Cerebellar nuclear complex (tissue), 1 donor: ENCODE measurements at places on chromosomes 6 and 20.

GRCh38 chr6:105078386-105078708 lies 101.5 kb downstream of the POPDC3 start:
- DNase-seq, result no peak

GRCh38 chr6:101224751-101225150 lies 168.8 kb upstream of the GRIK2 start:
- no peak for DNase-seq

GRCh38 chr20:3406481-3407039 lies 909 bp downstream of the DNAAF9 start:
- DNase-seq, result no peak

DNA sequence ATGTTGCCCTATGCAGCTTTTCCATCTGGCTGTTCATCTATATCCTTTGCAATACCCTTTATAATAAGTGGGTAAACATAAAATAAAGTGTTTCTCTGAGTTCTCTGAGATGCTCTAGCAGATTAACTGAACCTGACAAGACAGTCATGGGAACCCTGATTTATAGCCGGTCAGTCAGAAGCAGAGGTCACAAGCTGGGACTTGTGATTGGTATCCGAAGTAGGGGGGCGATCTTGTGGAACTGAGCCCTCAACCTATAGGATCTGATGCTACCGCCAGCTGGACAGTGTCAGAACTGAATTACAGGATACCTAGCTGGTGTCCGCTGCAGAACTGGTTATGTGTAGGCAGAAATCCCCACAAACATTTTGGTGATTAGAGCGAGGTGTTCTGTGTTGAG lies 39.0 kb downstream of the SLC17A5 start:
- no peak for DNase-seq

- no peak for DNase-seq
These were observed 66.4 kb downstream of the POPDC3 start for GRCh38 chr6:105113422-105113821.

GRCh38 chr20:32541323-32542258 lies 43.5 kb downstream of the NOL4L start:
- DNase-seq, result no peak

GRCh38 chr20:62580052-62580451 lies 62.3 kb upstream of the SLCO4A1 start:
- no peak for DNase-seq

DNA sequence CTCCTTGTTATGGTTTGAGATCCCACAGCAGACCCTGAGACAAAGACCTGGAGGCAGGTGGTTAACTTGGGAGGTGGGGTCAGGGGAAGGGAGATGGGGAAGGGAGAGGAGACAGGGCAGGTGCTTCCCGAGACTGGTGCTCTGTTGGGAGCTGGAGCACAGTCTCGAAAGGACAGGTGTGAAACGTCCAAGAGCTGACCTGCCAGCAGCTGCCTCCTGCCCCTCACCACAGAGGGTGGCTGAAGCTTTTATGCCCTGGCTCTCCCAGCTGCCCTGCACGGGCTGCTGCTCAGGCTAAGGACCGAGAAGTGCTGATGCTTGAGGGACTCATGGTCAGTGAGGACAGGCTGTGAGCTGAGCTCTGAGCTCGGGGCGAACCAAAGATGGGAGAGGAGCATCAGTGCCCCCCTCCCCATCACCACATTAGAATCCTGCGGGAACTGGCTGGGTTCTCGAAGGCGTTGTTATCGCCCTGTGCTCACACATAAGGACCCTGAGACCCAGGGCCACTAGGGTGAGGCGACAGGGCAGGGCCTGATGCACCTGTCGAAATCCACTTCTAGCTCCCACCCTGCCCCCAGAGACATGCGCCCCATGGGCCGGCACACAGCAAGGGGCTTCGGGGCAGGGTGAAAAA lies 25.3 kb upstream of the CD93 start:
- DNase-seq, result no peak

GRCh38 chr6:111096246-111096645 lies 8.9 kb downstream of the SLC16A10 start:
- DNase-seq, result no peak

- no peak for DNase-seq
These were observed 3.9 kb upstream of the MRGBP start for GRCh38 chr20:62792182-62792939.

DNA sequence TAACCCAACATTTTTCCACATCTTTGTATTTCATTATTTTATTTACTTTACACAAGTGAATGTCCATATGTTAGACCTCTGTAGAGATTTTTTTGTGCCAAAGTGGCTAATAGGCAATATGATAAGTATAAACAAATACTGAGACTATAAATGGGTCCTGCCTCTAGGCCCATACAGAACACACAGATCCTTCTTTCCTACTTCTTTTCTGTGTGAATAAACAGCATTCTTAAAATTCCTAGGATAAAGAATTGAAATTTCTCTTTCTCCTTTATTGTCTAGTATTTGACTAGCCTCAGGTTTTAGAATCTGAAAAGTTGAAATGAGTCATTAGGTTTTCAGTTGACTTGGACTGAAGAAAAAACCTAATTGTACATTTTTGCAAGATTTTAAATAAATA lies 46.3 kb upstream of the HS3ST5 start:
- no peak for DNase-seq

DNA sequence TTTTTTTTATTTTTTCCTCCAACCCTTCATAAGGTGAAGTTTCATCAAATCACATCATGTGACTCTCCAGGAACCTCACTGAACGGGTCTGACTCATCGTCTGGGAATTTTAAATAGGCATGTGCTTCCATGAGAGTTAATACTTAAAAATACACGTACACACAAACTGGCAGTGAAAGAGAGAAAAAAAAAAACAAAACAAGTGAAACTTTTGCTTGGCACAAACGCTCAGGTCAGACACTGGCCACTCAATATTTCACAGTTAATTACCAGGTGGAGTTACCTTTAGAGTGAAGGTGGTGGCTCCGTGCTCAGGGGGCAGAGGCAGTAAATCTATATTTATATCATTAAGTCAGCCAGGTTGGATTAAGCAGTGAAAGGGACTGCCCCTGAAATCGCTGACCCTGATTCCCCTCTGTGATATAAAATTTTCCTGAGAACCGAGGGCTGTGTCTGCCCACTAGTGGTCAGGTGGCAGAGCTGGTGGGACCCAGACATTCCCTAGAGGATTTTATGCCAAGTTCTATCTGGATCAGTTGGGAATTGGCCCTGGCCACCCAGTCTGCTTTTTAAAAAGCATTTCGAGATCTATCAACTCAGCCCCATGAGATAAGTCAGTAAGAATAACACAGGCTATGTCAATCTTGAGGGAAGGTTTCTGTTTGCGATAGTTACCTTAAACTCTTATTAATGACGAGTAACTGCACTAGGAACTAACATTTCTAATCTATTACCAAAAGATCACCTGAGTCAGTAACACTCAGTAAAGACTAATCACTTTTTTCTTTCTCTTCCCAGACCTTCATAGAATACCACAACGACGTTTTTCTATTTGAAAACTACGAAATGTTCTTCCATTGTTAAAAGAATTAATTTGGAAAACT lies 259.1 kb downstream of the HDGFL1 start:
- no peak for DNase-seq

DNA sequence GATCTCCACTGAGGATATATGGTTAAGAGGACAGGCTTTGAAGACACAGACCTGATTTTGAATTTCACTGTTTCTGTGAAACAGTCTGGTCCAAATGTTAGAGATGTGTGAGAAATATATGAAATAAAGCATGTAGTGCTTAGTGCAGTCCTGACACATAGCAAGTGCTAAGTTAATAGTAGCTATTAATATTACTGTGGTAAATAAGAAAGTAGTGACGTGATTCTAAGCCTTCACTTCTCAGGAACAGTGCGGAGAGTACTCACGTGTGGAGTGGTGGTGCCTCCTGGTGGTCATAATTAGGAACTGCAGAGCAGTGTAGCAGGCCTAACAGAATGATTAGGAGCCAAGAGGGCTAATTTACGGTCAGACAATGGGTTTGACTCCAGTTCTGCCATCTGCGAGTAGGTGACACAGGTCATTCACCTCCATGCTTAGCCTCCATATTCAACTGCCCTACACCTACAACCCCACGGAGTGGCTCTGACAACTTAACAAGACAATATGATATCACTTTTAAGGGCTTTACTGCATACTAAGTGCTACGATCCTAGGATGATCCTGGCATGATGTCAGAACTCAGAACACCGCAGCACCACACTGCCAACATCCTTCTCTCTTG lies 106.2 kb downstream of the JPH2 start:
- DNase-seq, result peak; percentile 39

GRCh38 chr6:154457881-154458284 lies 52.6 kb downstream of the CNKSR3 start:
- no peak for DNase-seq

- DNase-seq, result no peak
These were observed 3.4 kb upstream of the KCNG1 start for GRCh38 chr20:51026269-51026668.

- no peak for DNase-seq
These were observed 591.7 kb upstream of the NRSN1 start for GRCh38 chr6:23534351-23534750.

GRCh38 chr20:9903048-9903655 lies 64.3 kb upstream of the PAK5 start:
- no peak for DNase-seq

DNA sequence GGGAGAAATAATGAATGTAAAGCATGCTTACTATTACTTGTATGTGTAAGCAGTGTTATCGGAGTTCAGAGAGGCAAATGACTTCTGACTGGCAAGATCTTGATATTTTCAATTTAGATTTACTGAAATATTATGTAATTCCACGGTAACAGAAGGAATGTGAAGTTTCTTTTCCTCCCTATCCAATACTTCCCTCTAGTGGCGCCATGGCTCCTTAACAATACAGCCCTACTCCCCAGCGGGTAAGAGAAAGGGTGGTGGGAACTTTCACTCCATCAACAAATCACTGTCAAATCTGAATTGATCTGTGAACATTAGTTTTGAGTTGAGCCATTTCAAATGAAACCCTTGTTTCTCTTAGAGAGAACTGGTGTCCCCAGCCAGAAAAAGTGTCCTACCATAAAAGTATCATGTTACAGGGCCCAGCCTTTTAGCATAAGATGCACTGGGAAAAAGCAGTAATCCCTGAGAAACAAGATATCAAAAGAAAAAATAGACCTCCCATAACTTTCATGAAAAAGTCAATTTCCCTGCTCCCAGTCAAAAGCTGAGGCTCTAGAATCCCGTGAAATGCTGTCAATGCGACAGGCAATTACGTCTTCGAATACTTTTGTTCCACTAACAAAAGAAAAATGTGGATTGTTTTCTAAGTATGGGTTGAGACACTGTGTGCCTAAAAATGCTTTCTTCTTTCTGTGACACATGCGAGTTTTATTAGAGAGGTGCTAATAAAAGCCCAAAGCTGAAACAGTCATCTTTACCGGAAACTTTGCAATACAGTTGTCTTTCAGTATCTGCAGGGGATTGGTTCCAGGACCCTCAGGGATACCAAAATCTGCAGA lies 12.9 kb downstream of the COX7A2 start:
- DNase-seq, result no peak
